Iris pigment epithelial cell (primary cell): ENCODE measurements at places on chromosomes 13 and 19.

DNA sequence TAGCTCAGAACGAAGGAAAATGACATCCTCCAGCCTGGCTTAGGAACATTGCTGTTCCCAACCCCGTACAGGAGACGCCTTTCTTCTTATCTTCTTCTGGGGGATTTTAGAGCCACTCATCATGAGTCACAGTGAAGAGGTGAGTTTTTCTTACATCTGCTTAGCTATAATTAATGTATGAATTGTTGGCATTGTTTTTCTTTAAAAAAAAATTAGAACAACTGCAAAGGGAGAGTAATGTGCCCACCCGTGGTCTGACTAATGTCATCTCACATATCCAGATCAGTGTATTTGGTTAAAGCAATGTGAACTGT, 310.6 kb upstream of the TSHZ3 start:
- no peak for DNase-seq

DNA sequence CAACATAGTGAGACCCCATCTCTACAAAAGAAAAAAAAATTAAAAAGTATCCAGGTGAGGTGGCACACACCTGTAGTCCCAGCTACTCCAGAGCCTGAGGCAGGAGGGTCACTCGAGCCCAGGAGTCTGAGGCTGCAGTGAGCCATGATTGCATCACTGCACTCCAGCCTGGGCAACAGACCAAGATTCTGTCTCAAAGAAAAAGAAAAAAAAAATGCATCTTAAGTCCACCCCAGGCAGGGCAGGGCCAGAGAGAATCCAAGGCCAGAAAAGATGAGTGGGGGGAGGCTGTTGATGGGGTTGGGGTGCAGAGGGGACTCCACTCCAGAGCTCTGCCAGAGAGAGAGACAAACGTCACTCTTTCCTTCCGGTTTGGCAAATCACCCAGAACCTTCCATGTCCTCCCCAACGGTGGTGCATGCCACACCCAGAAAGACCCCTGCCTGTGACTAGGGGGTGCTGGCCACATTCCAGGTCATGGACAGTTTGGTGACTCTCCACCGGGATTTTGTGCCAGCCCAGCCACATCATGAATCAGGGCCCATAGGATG, 431 bp downstream of the FUT3 start:
- peak; percentile 55 for DNase-seq

GRCh38 chr13:20127262-20127561, 33.6 kb downstream of the GJA3 start:
- DNase-seq, result no peak

DNA sequence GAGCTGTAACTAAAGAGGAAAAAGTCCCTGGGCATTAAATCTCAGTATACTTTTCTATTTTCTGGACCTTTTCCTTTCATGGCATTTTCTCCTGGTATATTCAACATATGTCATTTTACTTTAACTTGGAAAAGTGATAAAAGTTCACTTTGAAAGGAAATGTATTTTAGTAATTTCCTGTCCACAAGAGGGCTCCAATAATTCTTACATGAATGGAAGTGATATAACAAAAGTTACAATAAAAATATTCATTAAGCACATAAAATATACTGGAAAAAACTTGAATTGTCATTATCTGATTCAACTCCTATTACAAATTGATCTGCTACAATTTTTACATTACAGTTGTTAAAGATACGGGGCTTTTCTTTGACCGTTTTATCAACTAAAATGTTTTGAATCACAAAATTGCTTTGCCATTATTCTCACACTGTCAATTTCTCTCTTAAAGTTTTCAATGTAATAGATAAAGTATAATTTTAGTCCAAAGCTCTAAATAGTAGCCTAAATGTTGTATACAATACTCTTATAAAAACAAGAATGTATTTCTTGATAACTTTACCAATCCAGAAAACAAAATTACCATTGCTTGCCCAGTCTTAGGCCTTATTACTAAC, 4.9 kb downstream of the UBL3 start:
- peak; percentile 22 for DNase-seq

GRCh38 chr13:109389892-109390345, 396.5 kb downstream of the IRS2 start:
- DNase-seq, result peak; percentile 84

DNA sequence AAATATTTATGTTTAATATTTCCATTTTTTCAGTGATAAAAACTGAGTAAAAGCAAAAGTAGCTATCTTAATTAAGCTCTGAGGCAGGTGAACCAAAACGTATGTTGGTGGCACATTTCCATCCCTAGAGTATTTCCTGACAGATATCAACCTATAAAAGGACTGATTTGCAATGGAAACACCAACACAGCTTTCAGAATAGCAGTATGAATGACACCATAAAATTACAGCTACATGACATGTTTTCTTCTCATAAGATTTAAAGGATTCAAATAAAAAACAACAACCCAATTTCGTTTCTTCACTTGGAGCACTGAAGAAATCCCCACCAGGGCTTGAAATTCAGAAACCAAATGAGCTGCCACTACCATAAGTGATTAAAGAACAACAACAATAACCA, 194.4 kb downstream of the RFC3 start:
- DNase-seq, result no peak

GRCh38 chr13:24075137-24075975, 85.2 kb upstream of the SPATA13 start:
- DNase-seq, result no peak

GRCh38 chr13:46378411-46378810, 8.6 kb downstream of the RUBCNL start:
- no peak for DNase-seq

DNA sequence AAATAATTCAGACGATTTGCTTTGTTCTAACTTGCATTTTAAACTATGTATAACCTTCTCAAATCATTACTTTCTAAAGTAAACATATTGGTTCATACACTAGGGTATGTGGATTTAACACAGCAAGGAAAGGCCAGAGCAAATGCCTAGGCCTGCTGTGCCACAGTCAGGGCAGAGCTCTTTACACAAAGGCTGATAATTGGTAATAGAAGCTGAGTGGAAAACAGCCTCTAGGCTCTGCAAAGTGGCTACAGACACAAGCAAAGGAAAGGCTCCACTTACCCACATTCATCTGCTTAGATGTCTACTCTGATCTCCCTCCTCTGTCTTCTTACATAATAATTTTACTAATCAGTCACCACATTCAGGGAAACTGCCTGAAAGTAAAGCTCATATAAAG, 382.9 kb downstream of the OLFM4 start:
- DNase-seq, result no peak

- DNase-seq, result peak; percentile 70
Observed at GRCh38 chr13:102724923-102725322, 30.1 kb upstream of the METTL21C start.

DNA sequence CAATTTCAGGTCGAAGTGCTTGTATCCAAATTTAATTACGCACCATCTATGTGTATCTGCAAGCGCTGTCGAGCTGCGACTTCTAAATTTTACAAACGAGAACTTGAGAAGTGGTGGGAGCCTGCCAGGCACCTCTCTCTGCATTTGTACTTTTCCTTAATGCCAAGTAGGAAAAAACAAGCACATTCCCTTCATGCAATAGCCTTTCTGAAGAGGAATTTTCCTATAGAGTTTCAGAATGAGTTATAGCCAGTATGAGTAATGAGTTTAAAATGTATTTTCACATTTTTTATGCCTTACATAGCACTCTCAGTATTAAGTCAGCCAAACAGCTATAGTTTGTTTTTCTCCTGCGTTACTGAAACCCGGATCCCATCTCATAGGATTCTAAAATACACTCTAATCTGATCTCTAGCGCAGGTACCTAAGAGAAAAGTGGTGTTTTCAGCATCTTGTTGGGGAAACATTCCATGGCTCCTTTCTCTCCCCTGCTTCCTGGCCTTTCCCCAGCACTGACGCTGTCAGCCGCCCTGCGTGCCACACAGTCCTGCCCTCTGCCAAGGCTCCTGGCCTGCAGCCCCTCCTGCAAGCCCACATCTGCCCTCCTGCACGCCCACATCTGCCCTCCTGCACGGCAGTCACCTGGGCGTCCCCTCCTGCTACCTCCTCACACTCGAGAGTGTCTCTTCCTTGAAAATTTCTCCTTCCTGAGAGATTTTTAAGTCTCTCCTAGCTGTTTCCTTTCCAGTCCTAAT, 526.9 kb downstream of the MYO16 start:
- DNase-seq, result peak; percentile 89

GRCh38 chr13:111269508-111269907, 50.9 kb upstream of the TEX29 start:
- no peak for DNase-seq

GRCh38 chr13:108200781-108201398, 14.4 kb downstream of the LIG4 start:
- DNase-seq, result peak; percentile 73

DNA sequence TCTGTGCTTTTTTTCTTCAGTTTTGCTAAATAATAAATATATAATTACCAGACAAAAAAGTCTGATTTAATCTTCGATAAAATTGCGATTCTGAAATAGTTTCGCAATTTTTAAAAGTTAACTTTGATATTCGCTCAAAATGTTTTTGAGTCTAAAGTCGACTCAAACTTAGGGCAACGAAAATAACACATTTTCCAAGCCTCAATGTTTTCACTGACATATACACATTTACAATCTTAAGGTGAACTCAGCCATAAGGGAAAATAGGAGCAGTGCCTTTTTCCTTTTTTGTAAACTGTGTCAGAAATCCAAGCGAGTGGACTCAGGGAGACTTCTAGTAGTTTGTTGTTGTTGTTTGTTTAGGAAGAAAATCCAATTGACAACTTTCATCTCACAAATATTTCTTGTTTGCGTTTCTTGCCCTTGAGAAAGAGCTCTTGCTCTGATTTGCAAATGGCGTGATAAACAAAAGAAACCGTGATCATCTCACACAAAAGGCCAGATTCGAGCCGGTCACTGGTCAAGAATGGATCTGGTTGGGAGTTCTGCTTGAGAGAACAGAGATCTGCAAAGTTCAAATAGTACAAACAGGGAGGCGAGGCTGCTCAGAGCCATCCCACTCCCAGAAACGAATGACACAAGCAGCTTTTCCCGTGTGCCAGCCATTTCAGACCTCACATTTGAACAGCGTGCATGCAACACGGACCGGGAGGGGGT, 2.1 kb downstream of the SOX21 start:
- no peak for DNase-seq

- DNase-seq, result peak; percentile 72
Observed at GRCh38 chr19:5718037-5718578, 1.8 kb downstream of the LONP1 start.

DNA sequence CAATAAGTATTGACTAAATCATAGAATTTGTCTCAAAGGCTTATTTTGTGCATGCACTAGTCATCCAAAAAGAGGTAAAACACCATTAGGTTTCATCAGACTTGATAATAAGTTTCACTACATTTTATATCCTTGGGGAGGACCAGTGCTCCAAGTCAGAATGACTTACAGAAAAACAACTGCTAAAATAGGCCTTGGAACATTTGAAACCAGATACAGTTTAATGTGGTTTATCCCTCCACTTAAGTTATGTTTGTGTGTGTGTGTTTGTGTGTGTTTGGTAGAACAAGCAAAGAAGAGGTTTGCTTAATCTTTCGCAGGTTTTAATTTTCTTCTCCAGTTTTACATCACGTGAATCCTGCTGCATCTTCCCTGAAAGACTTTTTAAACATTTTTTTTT, 570.9 kb downstream of the PCDH9 start:
- DNase-seq, result peak; percentile 59

DNA sequence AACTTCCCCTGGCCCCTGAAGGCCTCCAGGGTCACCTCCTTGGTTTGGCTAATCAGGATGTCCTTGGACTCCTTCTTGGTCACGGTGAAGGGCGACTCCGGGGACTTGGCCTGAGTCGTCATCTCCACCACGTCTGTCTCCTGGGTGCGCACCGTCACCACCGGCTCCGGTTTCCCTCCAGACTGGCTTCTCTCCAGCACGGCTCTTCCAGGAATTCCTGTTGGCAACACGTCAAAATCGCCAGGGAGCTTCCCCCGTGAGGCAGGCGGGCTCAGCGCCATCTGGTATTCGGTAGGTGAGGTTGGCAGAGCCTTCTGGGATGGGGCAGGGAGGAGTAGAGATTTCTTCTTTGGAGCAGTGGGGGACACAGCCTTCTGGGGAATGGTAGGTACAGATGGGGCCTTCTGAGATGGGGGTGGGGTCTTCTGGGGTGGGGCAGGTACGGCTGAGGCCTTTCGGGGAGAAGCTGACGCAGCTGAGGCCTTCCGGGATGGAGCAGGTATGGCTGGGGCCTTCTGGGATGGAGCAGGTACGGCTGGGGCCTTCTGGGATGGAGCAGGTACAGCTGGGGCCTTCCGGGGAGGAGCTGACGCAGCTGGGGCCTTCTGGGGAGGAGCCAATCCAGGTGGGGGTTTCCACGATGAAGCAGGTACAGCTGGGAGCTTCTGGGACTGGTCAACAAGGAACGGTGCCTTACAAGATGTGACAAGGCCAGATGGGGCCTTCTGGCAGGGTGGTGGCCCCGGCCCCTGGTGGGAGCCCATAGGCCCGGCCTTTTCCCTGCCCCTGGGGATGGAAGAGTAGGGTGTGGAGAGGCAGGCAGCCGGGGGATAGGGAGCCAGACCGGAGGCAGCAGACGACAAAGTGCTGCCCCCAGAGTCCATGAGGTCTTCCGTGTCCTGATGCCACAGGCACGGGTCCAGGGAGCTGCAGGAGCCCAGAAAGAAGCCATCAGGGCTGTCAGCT, 3.8 kb downstream of the GARIN5B start:
- no peak for DNase-seq

- no peak for DNase-seq
Observed at GRCh38 chr13:34048652-34049051, 230.7 kb downstream of the RFC3 start.

DNA sequence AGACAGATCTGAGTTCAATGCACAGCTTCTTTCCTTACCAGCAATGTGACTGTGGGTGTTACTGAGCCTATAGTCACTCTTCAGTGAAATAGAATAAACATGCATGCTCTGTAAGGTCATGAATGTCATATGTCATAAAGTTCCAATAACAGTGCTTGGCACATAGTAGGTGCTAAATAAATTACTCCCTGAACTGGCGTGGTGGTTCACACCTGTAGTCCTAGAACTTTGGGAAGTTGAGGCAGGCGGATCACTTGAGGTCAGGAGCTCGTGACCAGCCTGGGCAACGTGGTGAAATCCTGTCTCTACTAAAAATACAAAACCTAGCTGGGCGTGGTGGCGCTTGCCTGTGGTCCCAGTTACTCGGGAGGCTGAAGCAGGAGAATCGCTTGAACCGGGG, 13.2 kb downstream of the WBP4 start:
- DNase-seq, result no peak

GRCh38 chr13:29884671-29885430, 34.4 kb upstream of the UBL3 start:
- peak; percentile 14 for DNase-seq

- DNase-seq, result no peak
Observed at GRCh38 chr19:56097776-56098175, 23.3 kb downstream of the ZNF787 start.
